ENCODE measurements at places on chromosomes 13 and 19.

DNA sequence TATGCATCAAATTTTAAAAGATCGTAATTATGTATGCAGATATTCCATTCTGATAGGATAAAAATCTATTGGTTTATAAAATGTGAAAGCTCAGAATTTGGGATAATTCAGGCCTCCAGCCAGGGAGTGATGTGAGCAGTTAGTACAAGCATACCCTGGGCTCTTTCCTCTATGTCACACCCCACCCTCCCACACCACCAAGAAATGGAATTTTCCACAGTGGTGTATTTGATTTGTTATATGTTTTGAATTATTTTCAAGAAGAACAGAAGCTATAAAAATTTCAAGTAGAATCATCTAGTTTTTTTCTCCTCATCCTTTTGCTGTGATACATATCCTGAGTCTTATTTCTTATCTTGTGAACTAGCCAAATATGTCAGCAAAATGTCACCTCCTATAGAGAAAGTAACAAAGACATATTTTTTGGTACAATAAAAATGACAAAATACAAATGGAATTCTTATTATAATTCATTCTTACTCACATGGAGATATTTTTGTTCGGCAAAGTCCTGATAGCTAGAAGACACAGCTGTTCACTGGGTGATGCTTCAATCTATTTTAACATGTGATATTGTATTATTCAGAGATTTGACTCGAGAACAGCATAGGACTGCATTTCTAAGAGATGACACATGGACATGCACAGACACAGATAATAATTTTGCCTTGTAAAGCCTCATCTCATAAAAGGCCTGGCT lies 61.2 kb upstream of the FRY start:
- no peak for DNase-seq

DNA sequence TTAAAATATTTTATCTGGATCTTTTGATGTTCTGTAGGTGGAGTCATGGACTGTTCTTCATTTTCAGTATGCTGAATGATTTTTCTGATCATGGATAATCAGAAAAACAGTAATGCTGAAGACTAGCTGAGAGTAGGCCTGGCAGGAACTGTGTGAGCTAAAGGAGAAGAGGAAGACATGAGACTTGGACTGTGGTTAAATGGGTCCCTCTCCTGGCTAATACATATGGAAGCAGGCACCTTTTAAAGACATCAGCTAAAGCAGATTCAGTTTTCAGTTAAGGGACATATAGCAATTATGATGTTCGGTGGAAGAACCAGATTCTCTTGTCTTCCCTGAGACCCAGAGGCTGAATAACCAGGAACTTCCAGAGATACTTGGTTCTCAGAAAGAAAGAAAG lies 169.4 kb downstream of the OLFM4 start:
- DNase-seq, result no peak

DNA sequence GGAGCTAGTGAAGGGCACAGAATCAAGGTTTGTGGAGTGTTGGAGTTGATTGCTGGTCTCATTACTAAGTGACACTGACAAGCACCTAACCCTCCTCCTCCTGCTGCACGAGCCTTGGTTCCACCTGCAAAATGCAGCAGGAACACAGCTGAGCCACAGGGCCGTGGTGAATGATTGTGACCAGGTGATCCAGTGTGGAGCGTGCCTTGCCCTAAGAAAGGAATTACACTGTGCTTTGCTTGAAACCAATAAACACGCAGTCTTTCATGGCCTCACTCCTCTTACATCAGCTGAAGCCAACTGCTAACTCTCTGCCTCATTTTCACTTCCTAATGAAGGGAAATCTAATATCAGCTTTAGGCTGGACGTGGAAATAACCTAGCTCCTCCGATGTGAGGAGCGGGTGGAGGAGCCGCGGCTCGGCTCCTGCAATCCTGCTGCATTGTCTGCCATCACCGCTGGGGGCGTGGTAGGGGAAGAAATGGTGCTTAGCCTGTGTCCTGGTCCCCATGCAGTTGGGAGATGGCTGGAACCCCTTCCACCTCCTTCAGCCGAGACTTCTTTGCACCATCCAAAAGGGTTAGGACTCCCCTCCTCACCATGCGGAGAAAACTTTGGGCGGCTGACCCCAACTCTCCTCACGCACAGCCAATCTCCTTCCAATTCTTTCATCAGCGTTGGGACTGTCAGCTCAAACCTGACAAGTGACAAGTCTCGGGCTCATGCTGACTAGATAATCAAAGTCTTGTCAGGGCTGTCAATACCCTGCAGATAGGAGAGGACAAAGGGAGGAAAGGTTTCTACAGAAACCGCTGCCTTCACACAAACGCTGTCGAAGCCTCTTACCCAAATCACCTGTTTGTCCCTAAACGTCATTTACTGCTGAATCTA lies 427.9 kb downstream of the ZNF536 start:
- peak; percentile 4 for DNase-seq

- no peak for DNase-seq
Measured at GRCh38 chr13:99687723-99688397, 186.6 kb downstream of the TM9SF2 start.

- no peak for DNase-seq
Measured at GRCh38 chr19:49331616-49332055, 3.6 kb upstream of the CD37 start.

DNA sequence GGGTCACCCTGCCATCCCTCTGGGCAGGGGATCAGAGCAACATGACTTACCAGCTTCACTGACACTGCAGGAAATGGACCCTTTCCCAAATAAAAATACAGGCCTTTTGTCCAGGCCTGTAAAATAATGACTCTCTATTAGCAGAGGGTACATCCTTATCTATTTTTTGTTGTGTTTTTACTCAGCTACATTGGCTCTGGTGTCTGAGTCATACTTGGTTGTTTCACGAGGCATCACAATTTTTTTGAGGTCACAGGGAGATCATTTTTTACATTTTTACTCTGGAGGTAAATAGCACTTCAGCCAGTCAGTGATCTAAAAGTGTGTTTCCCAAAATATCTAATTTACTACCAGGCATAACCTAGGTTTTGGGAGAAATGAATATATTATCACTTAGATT lies 6.9 kb upstream of the HTR2A start:
- no peak for DNase-seq

DNA sequence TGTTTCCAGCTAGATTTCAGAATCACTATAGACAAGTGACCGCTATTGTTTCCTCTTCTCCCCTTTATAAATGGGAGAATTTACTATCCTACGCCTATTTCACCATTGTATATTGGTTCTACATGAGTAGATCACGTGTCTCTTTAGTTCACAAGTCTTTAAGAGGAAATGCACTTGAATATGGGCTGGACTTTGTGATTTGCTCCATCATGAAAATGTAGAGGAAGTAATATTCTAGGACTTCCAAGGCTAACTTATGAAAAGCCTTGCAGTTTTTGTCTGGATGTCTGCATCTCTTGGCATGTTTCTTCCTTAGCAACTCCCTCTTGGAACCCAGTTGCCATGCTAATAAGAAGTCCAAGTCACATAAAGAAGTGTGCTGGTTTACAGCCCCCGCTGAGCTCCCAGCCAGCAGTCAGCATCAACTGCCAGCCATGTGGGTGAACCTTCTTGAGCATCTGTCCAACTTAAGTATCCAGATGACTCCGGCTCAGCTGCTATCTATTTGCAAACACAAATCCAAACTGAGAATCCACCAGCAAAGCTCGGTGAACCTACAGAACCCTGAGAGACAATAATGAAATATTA lies 4.8 kb upstream of the FBXL3 start:
- DNase-seq, result no peak

DNA sequence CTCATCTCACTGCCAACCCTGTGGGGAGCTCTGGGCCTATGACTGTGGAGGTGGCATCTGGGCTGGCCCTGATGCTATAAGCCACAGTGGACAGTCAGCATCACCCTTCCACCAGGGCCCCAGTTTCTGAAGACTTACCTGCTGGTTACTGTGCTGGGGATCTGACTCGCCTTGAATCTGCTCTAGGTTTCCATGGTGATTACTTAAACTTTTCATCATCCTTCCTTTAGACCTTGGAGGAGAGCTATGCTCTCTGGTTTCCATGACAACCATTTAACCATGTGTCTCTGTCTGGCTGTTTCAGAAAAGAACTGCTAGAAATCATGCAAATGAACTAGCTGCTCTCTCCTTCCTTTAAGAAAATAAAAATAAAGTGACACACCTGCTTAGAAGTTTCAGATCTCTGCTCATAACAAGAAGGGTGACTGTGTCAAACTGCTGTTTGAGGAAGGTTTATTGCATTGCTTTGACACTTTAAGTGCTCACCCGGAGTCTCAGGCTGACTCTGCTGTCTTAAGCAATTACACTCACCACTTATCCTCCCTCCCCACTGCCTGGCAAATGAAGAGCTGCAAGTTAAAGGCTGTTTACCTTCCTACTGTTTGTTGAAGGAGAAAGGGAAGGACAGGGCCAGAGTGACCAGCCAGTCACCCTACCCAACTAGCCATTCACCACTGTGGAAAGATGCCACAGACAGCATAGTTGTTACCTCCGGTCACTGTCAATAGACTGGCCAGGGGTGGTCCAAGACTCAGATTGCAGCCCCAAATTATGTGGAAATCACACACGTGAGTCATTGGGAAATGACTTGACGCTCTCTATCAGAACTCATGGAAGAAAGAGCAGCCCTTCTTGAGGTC lies 87.6 kb downstream of the HSPH1 start:
- DNase-seq, result no peak

GRCh38 chr19:3046698-3047495 lies 15.4 kb downstream of the TLE5 start:
- no peak for DNase-seq

GRCh38 chr13:42022796-42023493 lies 25.5 kb upstream of the DGKH start:
- DNase-seq, result no peak

- no peak for DNase-seq
Measured at GRCh38 chr19:2981898-2982297, 4.5 kb downstream of the TLE6 start.

- DNase-seq, result peak; percentile 51
Measured at GRCh38 chr19:12090807-12091206, 26.3 kb downstream of the ZNF844 start.

- DNase-seq, result no peak
Measured at GRCh38 chr13:40876020-40876738, 86.8 kb downstream of the SLC25A15 start.

GRCh38 chr19:10433131-10433536 lies 12.8 kb downstream of the PDE4A start:
- DNase-seq, result no peak

DNA sequence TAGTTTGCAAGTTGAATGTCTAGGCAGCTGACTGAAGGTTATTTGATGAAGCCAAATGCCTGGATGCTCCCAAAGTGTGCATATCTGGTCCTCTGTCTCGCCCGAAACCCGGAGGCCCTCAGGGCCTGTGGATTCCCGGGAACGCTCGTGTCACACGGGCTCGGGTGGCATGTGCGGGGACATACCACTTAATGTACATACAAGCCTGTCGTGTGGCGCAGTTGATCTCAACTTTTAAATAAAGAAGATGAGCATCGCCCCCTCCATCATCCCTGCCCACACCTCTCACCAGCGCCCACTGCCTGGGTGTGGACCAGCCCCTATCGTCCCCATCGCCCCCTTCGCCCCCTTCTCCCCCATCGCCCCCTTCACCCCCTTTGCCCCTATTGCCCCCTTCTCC lies 33.9 kb downstream of the ATP11A start:
- DNase-seq, result no peak

GRCh38 chr19:55554302-55554701 lies 9.0 kb upstream of the SBK3 start:
- no peak for DNase-seq

DNA sequence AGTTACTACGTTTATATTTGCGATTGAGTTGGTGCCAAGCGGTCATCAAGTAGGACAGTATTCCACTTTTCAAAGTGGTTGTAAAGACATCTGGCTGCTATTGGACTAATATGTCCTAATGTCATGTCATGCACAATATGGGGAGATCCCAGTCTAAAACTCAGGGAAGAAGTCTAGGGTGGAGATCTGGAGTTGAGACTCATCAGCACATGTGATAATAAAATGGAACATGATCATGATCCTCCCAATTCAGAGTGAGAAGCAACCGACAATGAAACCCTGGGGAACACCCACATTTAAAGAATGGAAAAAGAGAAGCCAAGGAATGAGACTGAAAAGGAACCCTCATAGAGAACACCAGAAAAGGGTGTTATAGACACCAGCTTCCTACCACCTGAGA lies 80.2 kb downstream of the USP12 start:
- DNase-seq, result no peak

DNA sequence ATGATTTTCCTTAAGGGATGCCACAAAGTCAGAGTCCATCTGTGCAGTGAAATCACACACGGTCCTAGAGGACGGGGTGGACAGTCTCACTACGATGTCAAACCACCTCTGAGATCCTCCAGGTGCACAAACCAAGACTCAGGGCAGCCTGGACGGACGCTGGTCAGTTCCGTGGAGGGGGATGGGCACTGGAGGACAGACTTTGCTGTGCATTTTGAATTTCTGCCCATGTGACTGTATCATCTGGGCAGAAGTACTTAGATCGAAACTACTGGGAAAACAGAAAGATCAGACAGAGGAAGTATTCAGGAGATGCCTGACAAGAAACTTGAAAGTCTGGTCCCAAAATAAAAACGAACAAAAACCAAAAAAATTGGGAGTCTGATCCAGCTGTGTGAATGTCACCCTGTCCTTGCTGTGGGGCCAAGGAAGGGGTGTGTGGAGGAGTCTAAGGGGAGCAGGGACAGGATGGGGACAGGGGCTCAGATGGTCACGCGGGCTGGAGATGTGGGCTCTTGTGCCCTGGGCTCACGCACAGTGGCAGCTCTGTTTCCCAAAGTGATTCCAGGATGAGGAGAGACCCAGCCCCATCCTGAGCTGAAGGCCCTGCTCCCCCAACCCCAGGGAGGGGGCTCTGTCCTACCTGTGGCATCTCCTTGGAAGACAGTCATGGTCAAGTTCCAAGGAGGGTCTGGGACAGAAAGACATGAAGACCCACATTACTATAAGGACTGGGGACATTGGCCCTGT lies 1.5 kb downstream of the SIGLEC8 start:
- DNase-seq, result no peak

- no peak for DNase-seq
Measured at GRCh38 chr13:48297131-48297786, 6.3 kb upstream of the RB1 start.

- peak; percentile 88 for DNase-seq
Measured at GRCh38 chr19:16330368-16330801, 5.8 kb downstream of the KLF2 start.
